ENCODE measurements at places on chromosomes 3 and 15. TPM values are rescaled to one million over a fixed set of nuclear protein-coding genes. Genes with fewer than 3 reads are reported as not detected.

Gene LIPC
- 1.9 TPM for total RNA-seq

Gene LINGO1
- 0.13 TPM for total RNA-seq

Gene MOBP
- not detected for total RNA-seq

Gene GOLGA8Q
- total RNA-seq = 21.1 TPM

Gene LAMB2
- total RNA-seq = 548 TPM

Gene DLL4
- total RNA-seq = 27.1 TPM

Gene CCDC39
- 0.27 TPM for total RNA-seq

DNA sequence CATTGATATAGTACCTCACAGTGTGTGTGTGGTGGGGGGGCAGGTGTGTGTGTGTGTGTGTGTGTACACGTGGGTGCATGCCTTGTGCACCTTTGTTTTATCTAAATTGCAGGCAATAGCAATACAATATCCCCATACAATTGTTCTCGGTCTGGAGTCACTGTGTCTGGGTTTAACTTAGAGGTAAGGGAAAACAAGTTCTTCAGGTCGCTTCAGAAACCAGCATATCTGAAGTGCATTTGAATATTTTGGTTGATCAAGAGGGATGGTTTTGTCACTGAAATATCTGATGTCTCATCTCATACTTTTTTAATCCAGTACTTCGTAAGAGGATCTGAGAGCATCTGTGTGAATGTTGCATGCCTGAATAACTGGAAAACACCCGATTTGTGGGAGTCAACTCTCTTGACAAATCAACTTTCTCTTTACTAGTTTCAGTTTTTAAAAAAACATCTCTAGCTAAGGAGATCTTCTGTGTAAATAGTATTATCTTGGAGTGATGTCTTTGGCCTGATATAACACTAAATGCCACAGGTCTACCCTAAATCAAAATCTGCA, 206.8 kb upstream of the NR2F2 start:
- no peaks in the 10 kb centered on the region for H3K36me3 ChIP-seq
- H3K27me3 ChIP-seq = no peaks in the 10 kb centered on the region
- H3K4me1 ChIP-seq = no peaks in the 10 kb centered on the region
- no peak overlapping the region for H3K4me3 ChIP-seq

- no peak for DNase-seq
- H3K4me1 ChIP-seq = peaks cover 85% of the 10 kb centered on the region
Observed at GRCh38 chr15:72182673-72183072, 14.9 kb downstream of the GRAMD2A start.

DNA sequence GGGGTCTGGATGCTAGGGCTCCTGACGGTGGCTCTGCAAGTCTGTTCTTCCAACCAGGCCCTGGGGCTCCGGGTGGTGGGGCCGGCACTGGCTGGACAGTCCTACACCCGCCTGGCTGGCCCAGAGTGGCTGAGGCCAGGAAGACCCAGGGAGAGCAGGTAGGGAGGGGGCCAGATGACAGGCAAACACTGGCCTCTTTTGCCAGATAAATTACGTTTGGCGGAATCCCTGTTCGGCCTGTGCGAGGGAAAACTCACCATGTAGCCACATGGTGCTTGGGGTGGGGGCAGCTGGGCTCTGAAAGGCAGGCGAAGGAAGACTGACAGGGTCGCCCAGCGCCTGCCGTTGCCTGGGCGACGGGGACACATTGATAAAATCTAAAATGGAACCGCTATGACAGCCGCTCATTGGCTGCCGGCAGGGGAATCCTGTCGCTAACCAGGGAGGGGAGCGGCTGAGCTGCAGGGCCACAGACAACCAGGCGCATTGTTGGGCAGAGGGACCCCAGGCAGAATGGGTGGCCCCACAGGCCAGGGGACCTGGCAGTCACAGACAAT, 30.4 kb downstream of the IQSEC1 start:
- no peak overlapping the region for H3K27ac ChIP-seq
- H3K4me3 ChIP-seq = no peak overlapping the region
- H3K36me3 ChIP-seq = no peaks in the 10 kb centered on the region
- no peak for DNase-seq

DNA sequence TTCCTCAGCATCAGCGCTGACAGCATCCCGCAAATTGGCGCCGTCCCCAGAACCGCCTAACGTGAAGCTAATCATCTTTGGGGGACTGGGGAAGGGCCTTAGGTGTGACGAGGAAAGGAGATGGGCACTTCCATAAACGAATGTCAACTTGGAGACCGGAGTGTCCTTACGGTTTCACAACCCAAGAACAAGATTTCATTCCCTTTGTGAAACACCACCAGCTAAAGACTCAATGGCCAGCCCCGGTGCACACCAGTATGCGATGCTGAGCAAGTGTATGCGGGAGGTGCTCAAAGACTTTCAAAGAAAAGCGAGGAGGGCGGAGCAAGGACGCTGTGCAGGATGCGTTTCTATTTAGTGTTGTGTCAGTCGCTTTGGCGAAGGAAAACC, 759 bp upstream of the TTBK2 start:
- peak; percentile 32 for DNase-seq
- H3K4me1 ChIP-seq = peaks cover 8% of the 10 kb centered on the region
- no peaks in the 10 kb centered on the region for H3K27me3 ChIP-seq
- no peaks in the 10 kb centered on the region for H3K36me3 ChIP-seq
- H3K27ac ChIP-seq = peak overlapping the region; percentile 30

- peaks cover 51% of the 10 kb centered on the region for H3K4me1 ChIP-seq
- H3K27me3 ChIP-seq = no peaks in the 10 kb centered on the region
- DNase-seq = peak; percentile 77
- peak overlapping the region; percentile 88 for H3K27ac ChIP-seq
Observed at GRCh38 chr15:91855684-91856489, 2.4 kb downstream of the SLCO3A1 start.

GRCh38 chr3:134709076-134709475, 58.3 kb upstream of the KY start:
- H3K4me3 ChIP-seq = no peak overlapping the region
- no peaks in the 10 kb centered on the region for H3K36me3 ChIP-seq
- no peaks in the 10 kb centered on the region for H3K27me3 ChIP-seq
- no peak for DNase-seq

GRCh38 chr15:51736069-51736468, 1.4 kb downstream of the LYSMD2 start:
- H3K27ac ChIP-seq = no peak overlapping the region
- H3K27me3 ChIP-seq = no peaks in the 10 kb centered on the region
- H3K36me3 ChIP-seq = no peaks in the 10 kb centered on the region
- H3K4me1 ChIP-seq = peaks cover 15% of the 10 kb centered on the region
- no peak overlapping the region for H3K4me3 ChIP-seq

- H3K36me3 ChIP-seq = no peaks in the 10 kb centered on the region
- no peaks in the 10 kb centered on the region for H3K4me1 ChIP-seq
- no peak overlapping the region for H3K27ac ChIP-seq
Observed at GRCh38 chr3:184590795-184591194, 29.2 kb downstream of the EPHB3 start.

- no peak for DNase-seq
- no peaks in the 10 kb centered on the region for H3K27me3 ChIP-seq
- H3K36me3 ChIP-seq = no peaks in the 10 kb centered on the region
- H3K4me1 ChIP-seq = peaks cover 14% of the 10 kb centered on the region
- H3K27ac ChIP-seq = no peak overlapping the region
Observed at GRCh38 chr15:34019369-34019990, 19.5 kb downstream of the AVEN start.

GRCh38 chr3:149881879-149882278, 68.9 kb downstream of the RNF13 start:
- no peaks in the 10 kb centered on the region for H3K27me3 ChIP-seq
- H3K4me3 ChIP-seq = no peak overlapping the region
- H3K4me1 ChIP-seq = no peaks in the 10 kb centered on the region

- H3K27me3 ChIP-seq = no peaks in the 10 kb centered on the region
- H3K27ac ChIP-seq = no peak overlapping the region
- DNase-seq = no peak
- no peaks in the 10 kb centered on the region for H3K4me1 ChIP-seq
- H3K36me3 ChIP-seq = no peaks in the 10 kb centered on the region
Observed at GRCh38 chr3:112407888-112408702, 75.1 kb downstream of the CD200 start.

DNA sequence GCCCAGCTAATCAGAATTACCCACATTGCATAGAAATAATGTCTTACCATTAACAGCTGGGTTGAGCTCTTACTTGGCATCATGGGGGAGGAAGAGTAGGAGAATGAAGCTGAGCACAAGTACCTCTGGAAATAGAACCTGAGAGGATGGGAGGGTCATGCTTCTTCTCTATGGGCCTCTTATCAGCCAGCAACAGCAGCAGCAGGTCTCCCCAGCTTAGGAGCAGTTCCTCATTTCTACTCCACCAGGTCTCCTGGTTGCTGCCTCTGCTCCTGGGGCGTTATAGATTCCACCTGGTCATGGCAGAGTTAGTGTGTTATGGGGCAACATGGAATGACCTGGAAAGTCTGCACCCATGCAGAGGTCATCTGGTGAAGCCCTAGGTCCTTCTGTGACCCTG, 3.4 kb downstream of the FSD2 start:
- DNase-seq = no peak
- H3K4me1 ChIP-seq = peaks cover 11% of the 10 kb centered on the region
- H3K4me3 ChIP-seq = no peak overlapping the region
- no peaks in the 10 kb centered on the region for H3K27me3 ChIP-seq
- no peak overlapping the region for H3K27ac ChIP-seq

GRCh38 chr15:41581110-41581509, 22.1 kb downstream of the TYRO3 start:
- no peaks in the 10 kb centered on the region for H3K36me3 ChIP-seq
- H3K4me3 ChIP-seq = no peak overlapping the region
- H3K4me1 ChIP-seq = peaks cover 4% of the 10 kb centered on the region
- no peak overlapping the region for H3K27ac ChIP-seq
- no peak for DNase-seq

- no peaks in the 10 kb centered on the region for H3K27me3 ChIP-seq
- DNase-seq = no peak
Observed at GRCh38 chr15:86036243-86036642, 43.4 kb upstream of the AGBL1 start.
